ENCODE measurements at places on chromosomes 6 and 20.

- no peak for DNase-seq
These were observed 188.2 kb upstream of the SGK1 start for GRCh38 chr6:134506162-134506561.

- no peak for DNase-seq
These were observed 222.8 kb upstream of the MANEA start for GRCh38 chr6:95354551-95354950.

- no peak for DNase-seq
These were observed 53.9 kb upstream of the TAGAP start for GRCh38 chr6:159098636-159099106.

DNA sequence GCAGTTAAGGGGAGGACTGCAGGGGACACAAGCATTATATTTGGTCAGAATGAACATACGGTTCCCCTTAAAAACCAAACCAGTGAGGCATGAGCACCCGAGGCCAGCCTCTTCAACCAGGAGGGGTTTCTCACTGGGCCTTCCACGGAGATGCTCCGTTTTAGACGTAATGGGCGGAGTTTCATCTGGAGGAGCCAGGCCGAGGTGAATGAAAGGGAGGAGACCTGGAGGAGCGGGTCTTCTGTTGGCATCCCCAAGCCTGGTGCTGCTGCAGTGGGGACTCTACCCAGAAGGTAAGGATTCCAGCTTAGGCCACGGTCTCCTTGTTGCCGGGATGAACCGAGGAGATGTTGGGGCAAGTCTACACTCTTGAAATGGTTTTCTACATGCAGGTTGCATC, 47.4 kb downstream of the ADNP start:
- DNase-seq: no peak

GRCh38 chr6:131643855-131644460, 6.9 kb downstream of the ENPP3 start:
- DNase-seq: no peak

Measured in Ammon's horn (tissue), 1 donor.